Activated naive CD8-positive, alpha-beta T cell treated with anti-CD3 and anti-CD28 coated beads, Interleukin-2, amount 50 U/mL, for 16 hours (primary cell): ENCODE measurements at places on chromosomes 11 and 22.

GRCh38 chr22:49897015-49897684 is 21.1 kb downstream of the ALG12 start:
- DNase-seq: no peak

GRCh38 chr11:78607696-78608095 is 33.0 kb upstream of the NARS2 start:
- no peak for DNase-seq

GRCh38 chr11:34940026-34940677 is 23.7 kb downstream of the PDHX start:
- DNase-seq: no peak

GRCh38 chr22:45127866-45128265 is 35.9 kb upstream of the NUP50 start:
- DNase-seq: no peak

DNA sequence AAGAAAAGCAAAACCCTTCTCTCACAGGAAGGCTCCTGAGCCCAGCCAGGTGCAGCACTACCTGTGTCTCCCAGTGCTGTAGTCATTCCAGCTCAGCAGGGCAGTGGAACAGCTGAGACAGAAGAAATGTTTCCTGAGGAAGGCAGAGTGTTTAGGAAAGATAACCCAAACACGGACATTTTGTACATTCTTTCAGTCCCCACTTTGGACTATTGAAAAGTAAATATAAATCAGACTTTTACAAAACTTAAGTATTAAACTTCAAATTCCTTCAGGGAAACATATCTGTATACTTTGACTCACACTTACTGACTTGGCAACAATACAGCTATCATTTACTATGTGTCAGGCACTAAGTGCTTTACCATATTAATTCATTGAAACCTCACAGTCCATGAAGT is 40.4 kb downstream of the RRAS2 start:
- no peak for DNase-seq

- DNase-seq: no peak
Observed at GRCh38 chr22:19988965-19989724, 27.5 kb downstream of the ARVCF start.

- DNase-seq: no peak
Observed at GRCh38 chr11:132022733-132023478, 652.5 kb downstream of the NTM start.

DNA sequence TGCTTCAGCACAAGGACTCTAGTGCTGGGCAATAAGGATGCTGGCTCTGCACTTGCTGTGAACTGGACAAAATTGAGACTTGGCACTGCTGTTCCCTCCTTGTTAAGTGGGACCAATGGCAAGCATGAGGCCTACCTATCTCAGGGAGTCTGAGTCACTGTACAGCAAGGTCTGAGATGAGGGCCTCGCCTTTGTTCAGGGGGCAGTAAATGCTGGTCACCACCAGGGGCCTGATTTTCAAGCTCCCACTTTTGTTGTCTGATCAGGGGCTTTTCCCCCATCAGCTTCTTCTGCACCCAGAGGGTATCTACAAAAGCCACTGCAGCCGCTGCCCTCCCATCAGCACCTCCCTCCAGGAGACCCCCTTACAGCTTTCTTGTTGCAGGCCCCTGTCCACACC is 22.8 kb downstream of the DHCR7 start:
- no peak for DNase-seq

DNA sequence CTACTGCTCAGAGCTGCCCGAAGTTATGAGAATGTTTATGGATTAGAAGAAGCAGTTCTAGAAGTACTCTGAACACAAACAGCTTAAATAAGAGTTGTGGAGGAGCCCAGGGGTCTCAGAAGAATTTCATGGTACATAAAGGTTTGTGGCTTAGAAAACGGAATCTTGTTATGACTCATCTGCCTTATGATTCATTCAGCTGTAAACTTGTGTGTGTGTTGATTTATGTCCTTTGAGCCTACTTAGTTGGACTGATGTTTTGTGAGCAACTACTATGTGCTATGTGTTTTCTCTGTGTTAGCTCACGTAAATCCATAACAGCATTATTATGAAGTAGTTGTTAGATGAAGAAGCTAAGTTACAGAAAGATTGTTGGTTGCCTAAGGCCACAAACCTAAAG is 203.7 kb downstream of the PGR start:
- DNase-seq: no peak

- DNase-seq: no peak
Observed at GRCh38 chr22:45597460-45598192, 74.0 kb upstream of the ATXN10 start.
